ENCODE measurements at places on chromosomes 7 and 10. TPM values are rescaled to one million over a fixed set of nuclear protein-coding genes. Genes with fewer than 3 reads are reported as not detected.

C10orf62 gene
- not detected for total RNA-seq

ACTA2 gene
- 3,304 TPM for total RNA-seq

H2BK1 gene
- total RNA-seq = not detected

TMEM213 gene
- not detected for total RNA-seq

PIP gene
- total RNA-seq = not detected

GRID2IP gene
- total RNA-seq = not detected

DNA sequence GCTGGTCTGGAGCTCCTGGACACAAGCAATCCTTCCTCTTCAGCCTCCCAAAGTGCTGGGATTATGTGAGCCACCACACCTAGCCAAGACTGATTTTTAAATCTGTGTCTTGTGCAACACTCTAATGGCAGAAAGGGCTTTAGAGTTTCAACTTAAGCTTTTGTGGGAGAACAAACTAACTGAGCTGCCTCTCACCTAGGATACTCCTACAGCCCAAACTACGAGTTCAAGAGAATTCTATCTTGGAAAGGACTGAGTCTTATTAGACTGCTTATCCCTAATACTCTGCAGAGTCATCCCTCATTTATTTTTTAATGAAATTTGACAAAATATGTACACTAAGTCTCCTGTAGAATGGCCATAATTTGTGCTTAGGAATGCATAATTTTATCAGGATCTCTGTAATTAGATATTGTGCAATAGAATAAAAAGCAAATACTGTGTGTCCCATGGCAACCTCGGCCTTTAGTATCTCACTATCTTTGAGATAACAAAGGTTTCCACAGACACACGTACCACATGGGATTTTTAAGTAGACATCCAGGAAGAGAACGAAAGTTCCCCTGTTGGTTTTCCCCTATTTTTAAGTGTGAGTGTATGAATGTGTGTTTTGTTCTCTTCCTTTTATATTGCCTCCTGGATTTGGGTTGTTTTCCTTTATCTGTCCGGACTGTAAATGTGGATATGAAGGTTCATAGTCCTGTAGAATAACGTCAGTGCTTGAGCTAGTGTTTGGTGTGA is 199.4 kb upstream of the TCF7L2 start:
- H3K36me3 ChIP-seq = no peaks in the 10 kb centered on the region
- no peak for DNase-seq
- no peaks in the 10 kb centered on the region for H3K4me1 ChIP-seq

- DNase-seq = no peak
- no peak overlapping the region for H3K4me3 ChIP-seq
- no peaks in the 10 kb centered on the region for H3K4me1 ChIP-seq
- H3K27me3 ChIP-seq = no peaks in the 10 kb centered on the region
Measured at GRCh38 chr10:4775808-4776207, 50.2 kb upstream of the AKR1E2 start.

GRCh38 chr7:100008525-100008924 is 6.9 kb upstream of the ZKSCAN1 start:
- no peak for DNase-seq
- H3K36me3 ChIP-seq = no peaks in the 10 kb centered on the region
- H3K27ac ChIP-seq = no peak overlapping the region
- H3K4me3 ChIP-seq = no peak overlapping the region
- no peaks in the 10 kb centered on the region for H3K4me1 ChIP-seq

GRCh38 chr10:75014516-75015230 is 96.8 kb upstream of the SAMD8 start:
- peaks cover 26% of the 10 kb centered on the region for H3K4me1 ChIP-seq
- no peak overlapping the region for H3K27ac ChIP-seq
- no peak overlapping the region for H3K4me3 ChIP-seq
- H3K27me3 ChIP-seq = no peaks in the 10 kb centered on the region
- DNase-seq = no peak

DNA sequence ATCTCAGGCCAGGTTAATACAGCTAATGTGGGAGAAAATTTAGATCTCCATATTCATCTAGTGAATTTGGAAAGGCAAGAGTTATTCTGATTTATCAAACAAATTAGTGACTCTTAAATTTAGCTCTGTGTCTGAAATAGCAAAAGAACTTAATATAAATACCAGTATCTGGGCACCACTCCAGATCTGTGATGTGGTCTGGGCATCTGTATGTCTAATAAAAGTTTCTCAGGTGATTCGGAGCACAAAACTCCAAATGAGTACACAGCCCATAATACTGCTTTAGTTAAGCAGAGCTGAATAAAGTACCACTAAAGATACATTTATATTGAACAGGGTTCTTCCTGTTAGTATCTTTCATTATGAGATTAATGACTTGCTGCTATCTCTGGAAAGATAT is 261.4 kb downstream of the BAMBI start:
- DNase-seq = no peak
- H3K36me3 ChIP-seq = no peaks in the 10 kb centered on the region
- H3K4me1 ChIP-seq = peaks cover 14% of the 10 kb centered on the region
- no peaks in the 10 kb centered on the region for H3K27me3 ChIP-seq
- no peak overlapping the region for H3K27ac ChIP-seq

DNA sequence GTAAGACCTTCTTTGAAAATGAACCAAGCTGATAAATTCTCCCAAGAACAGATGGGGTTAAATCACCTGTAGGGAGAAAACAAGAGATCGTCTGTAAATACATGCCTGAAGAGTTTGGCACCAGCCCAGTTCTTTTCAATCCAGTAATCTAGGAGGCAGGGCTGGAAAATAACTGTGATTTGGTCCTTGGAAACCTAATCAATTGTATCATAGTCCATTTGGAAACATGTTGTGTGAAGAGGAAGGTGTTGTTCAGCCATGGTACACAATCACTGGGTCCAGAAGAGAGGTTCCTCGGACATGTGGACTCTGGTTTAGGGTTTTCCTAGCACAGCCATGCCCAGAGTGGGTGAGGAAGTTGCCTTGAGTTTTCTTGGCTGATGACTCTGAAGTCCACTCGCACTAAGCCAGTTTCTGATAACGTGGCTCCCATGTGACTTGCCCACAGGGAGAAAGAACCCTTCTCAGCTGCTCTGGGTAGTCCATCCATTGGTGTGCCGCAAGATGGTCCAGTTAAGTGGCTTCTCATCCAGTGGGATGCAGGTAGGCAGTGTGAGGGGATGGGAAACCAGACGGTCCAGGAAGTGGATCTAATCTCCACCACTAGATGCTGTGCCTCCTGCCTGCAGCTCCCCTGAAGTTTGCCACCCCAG is 5.1 kb downstream of the BLNK start:
- DNase-seq = no peak
- H3K36me3 ChIP-seq = no peaks in the 10 kb centered on the region
- H3K27me3 ChIP-seq = no peaks in the 10 kb centered on the region

DNA sequence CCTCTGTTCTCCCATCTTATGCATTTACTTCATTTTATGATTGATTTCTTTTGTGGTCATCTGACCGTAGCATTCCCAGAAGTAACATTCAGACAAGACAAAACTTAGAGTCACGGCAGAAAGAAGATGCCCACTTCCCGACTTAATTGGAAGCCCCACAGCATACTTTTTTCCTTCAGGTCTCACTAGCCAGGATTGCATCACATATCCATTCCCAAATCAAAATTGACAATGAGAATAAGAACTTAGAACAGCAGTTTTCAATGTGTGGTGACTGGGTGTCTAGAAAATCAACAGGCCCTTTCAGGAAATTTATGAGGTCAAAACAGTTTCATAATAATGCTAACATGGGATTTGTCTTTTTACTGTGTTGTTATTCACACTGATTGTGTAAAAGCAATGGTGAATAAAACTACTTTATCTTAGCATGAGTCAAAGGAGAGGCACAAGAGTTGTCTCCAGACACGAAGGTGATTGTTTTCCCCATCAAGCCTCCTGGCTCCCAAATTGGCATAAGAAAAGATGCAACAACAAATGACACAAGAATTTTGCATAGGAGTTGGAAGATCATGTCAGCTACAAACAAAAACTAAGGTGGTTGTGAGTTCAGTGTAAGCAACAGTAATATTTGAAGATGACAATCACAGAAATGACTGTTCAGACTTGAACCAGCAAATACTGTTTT is 493.9 kb downstream of the HTR7 start:
- H3K36me3 ChIP-seq = no peaks in the 10 kb centered on the region
- no peak for DNase-seq
- no peaks in the 10 kb centered on the region for H3K27me3 ChIP-seq

DNA sequence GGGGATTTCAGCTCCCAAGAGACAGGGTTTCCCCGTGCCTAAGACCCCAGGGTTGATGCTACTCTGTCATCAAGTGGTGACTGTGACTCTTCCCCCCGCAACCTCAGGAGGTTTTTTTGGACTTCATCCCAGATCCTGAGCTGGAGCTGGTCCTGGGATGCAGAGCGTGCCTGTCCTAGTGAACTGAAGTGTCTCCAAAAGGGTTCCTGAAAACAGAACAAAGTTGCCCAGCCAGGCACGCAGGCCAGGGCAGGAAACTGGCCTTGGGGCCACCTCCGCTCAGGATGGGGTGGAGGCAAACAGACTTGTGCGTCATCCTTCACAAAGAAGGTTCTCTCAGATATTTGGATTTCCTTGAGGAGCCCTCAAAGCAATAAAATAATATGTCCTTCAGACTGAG is 118.9 kb downstream of the ITIH5 start:
- H3K4me1 ChIP-seq = peaks cover 73% of the 10 kb centered on the region
- no peaks in the 10 kb centered on the region for H3K36me3 ChIP-seq
- H3K27ac ChIP-seq = peak overlapping the region; percentile 66
- no peak overlapping the region for H3K4me3 ChIP-seq
- peak; percentile 79 for DNase-seq

GRCh38 chr7:141884539-141885225 is 31.5 kb upstream of the OR9A4 start:
- H3K27ac ChIP-seq = no peak overlapping the region
- DNase-seq = no peak
- no peaks in the 10 kb centered on the region for H3K27me3 ChIP-seq
- no peaks in the 10 kb centered on the region for H3K4me1 ChIP-seq
- H3K36me3 ChIP-seq = no peaks in the 10 kb centered on the region
- no peak overlapping the region for H3K4me3 ChIP-seq

DNA sequence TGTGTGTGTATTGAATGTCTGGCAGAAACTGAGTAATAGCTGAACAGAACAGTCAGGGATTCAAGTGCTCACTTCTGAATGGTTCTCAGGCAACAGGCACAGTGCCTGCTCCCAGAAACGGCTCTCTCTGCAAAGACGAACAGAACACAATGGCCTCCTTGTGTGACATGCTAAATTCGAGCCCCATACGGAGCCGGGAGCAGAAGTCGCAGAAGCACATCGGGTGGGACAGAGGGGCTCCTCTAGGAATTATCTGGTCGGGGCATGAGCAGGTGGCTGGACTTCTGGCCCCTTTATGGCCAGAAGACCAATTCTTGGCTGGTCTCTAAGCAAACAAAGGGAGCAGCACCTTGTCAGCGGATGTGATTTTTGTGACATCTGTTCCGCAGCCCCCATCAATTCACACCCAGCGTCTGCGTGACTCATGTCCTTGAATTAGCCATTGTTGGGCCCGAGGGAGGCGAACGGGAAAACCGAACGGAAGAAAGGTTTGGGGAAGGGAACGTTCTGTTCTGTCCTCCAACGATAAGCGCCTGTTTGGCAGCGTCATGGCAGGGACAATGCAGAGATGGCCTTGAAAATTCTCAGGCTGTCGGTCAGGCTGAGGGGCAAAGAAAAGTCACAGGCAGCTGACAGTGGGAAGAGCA is 47.3 kb upstream of the NPTX2 start:
- no peak overlapping the region for H3K4me3 ChIP-seq
- H3K27me3 ChIP-seq = no peaks in the 10 kb centered on the region
- H3K4me1 ChIP-seq = no peaks in the 10 kb centered on the region
- DNase-seq = peak; percentile 76
- no peaks in the 10 kb centered on the region for H3K36me3 ChIP-seq

GRCh38 chr10:133335246-133336117 is 1.2 kb downstream of the CALY start:
- peak overlapping the region; percentile 44 for H3K4me3 ChIP-seq
- H3K27me3 ChIP-seq = peaks cover 27% of the 10 kb centered on the region
- no peak for DNase-seq
- H3K36me3 ChIP-seq = no peaks in the 10 kb centered on the region
- H3K27ac ChIP-seq = no peak overlapping the region
- H3K4me1 ChIP-seq = peaks cover 23% of the 10 kb centered on the region

DNA sequence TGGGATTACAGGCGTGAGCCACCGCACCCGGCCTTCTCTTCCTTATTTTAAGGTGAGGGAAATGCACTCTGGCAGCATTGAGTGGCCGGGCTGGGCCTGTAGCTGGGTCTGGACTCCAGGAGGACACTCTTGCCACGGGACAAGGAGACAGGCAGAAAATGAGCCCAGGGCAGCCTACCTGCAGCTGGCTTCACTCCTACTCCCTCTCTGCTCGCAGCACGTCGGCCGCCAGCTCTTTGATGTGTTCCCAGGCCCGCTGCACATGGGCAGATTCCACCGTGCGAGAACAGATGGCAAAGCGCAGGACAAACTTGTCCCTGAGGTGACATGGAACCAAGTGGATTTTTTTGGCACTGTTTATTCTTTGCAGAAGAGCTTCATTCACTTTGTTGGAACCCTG is 12.9 kb upstream of the FIGNL1 start:
- no peaks in the 10 kb centered on the region for H3K36me3 ChIP-seq
- H3K4me1 ChIP-seq = peaks cover 5% of the 10 kb centered on the region
- H3K4me3 ChIP-seq = no peak overlapping the region
- no peak for DNase-seq
- H3K27me3 ChIP-seq = no peaks in the 10 kb centered on the region
- no peak overlapping the region for H3K27ac ChIP-seq

DNA sequence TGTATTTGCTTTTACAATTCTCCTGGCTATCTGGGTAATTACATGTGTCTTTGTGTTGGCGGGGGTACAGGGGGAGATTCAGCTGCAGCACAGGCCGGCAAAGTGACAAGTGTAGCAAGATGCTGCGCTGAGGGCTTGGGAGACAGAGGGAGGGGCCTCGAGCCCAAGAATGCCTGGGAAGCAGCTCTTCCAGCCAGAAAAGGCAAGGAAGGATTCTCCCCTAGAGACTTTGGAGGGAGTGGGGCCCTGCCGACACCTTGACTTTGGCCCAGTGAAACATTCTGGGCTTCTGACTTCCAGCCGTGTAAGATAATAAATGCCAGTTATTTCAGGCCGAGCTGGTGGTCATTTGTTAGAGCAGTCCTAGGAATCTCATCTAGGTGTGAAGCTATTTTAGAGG is 7.2 kb upstream of the REPIN1 start:
- H3K4me3 ChIP-seq = no peak overlapping the region
- H3K27ac ChIP-seq = peak overlapping the region; percentile 61
- peaks cover 11% of the 10 kb centered on the region for H3K4me1 ChIP-seq

- H3K4me3 ChIP-seq = no peak overlapping the region
- peaks cover 7% of the 10 kb centered on the region for H3K4me1 ChIP-seq
- H3K36me3 ChIP-seq = no peaks in the 10 kb centered on the region
- DNase-seq = peak; percentile 79
- no peak overlapping the region for H3K27ac ChIP-seq
Measured at GRCh38 chr7:7099584-7100014, 82.7 kb upstream of the C1GALT1 start.

All from sigmoid colon (tissue), 7 donors.